ENCODE measurements at places on chromosomes 12 and 14. TPM values are rescaled to one million over a fixed set of nuclear protein-coding genes. Genes with fewer than 3 reads are reported as not detected.
A peak's percentile ranks its signal among the peaks of the same experiment; 100 is the strongest.

DNA sequence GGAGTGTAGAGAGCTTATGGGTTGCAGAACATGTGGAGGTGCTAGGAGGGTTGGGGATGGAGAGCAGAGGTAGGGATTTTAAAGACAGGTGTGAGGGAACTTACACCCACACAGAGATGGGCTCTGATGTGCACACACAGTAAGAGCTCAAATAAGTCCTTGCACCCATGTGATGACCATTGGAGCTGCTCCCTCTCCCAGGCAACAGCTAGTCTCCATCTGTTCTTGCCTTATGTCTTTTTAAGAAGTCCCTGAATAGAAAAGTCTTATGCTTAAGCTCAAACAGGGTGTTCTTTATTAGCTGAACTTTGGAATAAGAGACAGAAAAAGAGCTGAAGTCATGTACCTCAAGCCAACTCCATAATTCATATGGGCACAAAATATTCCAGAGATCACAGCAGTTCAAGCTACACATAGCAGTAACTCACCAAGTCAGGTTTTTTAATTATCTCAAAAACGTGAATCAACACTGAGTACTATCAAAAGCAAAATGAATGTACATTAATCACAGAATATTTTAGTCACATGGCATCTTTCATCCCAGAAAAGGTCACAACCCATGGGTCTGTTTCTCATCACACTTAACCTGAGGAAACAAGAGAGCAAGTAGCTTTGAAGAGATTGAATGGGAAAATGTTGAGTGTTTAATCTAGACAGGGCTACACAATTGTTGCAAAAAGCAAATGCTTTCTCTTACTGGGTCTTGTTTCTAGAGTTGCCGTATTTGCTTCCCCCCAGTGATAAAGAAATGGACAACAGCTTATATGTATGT lies 1513.6 kb upstream of the SEL1L start:
- DNase-seq, result no peak

GRCh38 chr12:4849795-4850345 lies 59.8 kb upstream of the KCNA1 start:
- DNase-seq, result no peak

DNA sequence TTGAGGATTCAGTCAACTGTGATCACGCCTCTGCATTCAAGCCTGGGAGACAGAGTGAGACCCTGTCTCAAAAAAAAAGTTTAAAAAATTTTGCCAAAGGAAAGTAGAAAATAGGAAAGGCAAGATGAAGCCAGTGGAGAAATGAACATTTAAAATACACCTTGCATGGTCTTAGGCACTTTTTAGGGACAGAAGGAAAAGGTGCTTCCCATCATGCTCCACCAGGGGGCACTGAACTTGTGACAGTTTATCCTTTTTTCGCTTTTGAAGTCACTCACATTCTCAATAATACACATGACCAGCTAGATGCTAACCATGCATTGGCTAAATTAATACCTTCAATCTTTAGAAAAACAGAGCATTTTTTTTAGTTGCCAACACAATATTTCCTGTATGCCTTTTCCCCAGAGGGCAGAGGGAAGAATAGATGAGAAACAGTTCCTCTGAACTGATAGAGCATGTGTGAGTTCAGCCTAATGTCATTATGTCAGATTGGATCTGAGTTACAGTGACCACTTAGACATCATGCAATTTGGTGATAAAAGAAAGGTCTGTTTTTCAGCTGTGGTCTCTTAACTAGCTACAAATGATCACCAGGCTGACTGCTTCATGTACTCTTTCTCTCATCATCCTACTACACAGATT lies 221.8 kb upstream of the SSTR1 start:
- DNase-seq, result peak; percentile 33

GRCh38 chr12:131058700-131059099 lies 105.0 kb downstream of the ADGRD1 start:
- DNase-seq, result no peak

LHX5 gene
- total RNA-seq, result not detected

MIPOL1 gene
- total RNA-seq, result 9.0 TPM

GRCh38 chr12:88398031-88398430 lies 182.2 kb downstream of the KITLG start:
- DNase-seq, result no peak

GRCh38 chr12:12996209-12996608 lies 3.9 kb downstream of the HEBP1 start:
- DNase-seq, result no peak

DNA sequence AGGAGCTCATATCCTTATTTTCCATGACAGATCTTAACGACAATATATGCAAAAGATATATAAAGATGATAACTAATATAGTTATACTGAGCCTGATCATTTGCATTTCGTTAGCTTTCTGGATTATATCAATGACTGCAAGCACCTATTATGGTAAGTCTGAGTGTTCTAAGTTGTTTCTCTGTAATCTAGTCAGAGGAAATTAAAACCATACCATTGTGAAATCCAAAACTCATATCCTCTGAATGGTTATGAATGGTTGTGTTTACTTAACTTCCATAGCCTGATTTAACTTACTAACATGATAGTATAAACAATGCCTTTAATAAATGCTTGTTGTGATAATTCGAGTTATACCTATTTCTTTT lies 760 bp downstream of the TMEM19 start:
- DNase-seq, result no peak

- no peak for DNase-seq
Measured at GRCh38 chr12:11880381-11880780, 190.4 kb upstream of the BCL2L14 start.

SDR39U1 gene
- total RNA-seq, result 78.8 TPM

TAS2R7 gene
- not detected for total RNA-seq

DNA sequence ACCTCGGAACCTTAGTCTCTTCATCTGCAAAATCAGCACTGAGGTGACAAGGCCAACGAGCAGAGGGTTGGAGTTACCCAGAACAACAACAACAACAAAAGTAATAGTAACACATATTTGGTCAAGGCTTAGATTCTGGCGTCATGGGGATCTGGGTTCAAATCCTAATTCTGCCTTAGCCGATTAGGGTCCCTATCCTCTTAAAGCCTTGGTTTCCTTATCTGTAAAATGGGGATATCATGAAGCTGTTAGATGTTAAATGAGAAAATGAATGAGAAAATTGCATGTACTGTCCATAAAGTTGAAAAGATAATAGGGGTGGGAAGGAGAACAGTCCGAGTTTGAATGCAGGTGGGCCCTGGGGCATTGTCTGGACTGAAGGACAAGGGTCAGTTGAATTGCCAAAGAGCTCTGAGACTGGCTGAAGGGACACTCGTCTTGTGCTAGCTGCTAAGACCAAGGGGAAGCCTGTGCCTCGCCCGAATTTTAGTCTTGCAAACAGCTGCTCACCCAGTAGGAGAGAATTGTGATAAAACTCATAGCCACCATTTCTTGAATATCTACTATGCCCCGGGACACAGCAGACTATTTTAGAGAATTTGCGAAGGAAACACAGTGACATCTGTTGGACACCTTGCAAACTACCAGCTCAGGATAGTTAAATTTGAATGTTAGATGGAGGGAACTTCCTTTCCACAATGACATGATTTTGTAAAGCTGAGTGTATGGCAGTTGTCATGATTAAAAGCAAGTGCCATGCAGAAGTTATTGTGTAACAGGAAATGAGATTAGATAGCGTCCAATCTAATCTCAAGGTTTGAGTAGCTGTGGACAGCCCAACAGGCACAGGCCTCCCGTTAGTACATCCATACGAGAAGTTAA lies 6.8 kb upstream of the HNF1A start:
- DNase-seq, result no peak

- DNase-seq, result no peak
Measured at GRCh38 chr14:54438703-54439102, 2.5 kb downstream of the CNIH1 start.

- DNase-seq, result no peak
Measured at GRCh38 chr12:105986779-105987684, 151.7 kb downstream of the NUAK1 start.

DNA sequence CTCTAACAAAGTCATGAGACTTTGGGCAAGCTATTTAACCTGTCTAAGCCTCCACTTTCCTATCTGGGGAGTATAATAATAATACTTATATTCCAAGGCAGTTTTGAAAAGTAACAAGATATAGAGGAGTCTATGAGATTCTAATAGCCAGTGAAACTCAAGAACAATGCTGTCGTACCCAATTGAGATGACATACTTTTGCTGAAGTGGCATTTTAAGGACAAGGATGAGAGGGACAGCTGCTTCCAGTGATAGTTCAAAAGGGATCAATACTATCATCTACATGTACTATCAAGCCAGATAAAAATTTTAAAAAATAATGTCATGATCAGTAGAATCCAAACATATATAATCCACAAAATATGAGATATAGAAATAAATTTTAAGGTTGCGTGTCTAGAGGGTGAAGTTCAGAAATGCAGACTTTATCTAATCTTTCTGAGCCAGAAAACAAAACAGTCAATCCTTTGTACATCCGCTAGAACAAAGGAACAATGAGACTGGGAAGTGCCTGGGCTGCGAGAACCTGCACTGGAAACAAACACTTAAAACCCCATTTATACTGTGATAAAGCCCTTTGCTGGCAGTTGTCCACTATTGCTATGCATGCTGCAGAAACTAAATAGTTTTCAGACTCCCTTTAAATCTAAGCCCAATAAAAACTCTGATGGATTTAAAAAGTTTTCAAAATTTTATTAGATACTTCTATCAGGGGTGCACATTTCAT lies 38.6 kb downstream of the PTPRB start:
- peak; percentile 50 for DNase-seq

DNA sequence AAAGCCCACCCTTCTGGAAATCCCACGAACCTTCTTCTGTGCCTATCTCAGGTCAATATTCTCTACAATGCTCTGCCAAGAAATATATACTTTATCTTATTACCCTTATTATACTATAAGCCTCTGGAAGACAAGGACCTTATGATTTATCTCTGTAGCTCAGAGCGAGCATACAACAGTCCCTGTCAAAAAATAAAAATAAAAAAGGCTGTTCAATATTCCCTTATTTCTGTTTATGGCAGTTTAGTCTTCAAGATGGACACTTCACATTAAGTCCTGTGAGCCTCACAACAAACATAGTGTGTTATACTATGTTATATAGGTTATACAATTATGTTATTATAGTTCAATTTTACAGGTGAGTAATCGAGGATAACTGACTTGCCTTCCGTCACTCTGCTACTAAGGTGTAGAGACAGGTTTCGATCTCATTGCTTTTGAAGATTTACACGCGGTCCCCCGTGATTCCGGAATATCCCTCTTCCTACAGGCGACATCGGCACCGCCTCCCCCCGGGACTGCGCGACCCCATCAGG lies 562 bp downstream of the EAPP start:
- DNase-seq, result no peak

GRCh38 chr12:102521662-102522277 lies 41.4 kb upstream of the IGF1 start:
- DNase-seq, result no peak

IL23A gene
- total RNA-seq, result not detected

BCL2L2 gene
- total RNA-seq, result 46.7 TPM

TRIM9 gene
- total RNA-seq, result 0.89 TPM

INSM2 gene
- total RNA-seq, result not detected

DNA sequence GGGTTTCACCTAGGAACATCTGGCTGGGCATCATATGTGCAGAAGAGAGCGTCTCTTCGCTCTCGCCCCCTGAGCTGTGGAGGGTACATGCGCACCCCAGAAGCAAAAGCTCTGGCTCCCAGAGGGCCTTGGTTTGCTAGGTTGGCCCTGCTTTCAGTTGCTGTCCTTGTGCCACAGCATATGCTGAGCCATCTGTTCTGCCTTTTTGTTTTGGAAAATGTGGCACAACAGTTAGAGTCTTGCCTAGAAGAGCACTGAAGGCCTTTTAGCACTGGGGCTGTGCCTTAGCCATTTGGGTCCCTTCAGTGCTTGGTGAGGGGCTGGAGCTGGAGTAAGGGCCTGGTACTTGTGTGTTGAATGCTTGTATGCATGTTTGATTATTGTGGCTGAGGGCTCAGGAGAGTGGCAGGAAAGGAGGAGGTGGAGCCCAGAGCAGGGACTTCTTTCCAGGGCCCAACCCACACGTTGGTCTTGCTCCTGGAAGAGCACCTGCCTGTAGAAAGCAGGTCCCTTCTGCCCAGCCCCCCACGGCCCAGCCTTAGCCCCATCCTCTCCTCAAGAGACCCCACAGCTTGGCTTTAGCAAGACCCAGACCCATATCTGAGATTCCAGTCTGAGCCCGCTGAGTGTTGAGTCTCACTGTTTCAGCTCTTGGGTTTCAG lies 113.7 kb downstream of the SLC25A47 start:
- no peak for DNase-seq

DNA sequence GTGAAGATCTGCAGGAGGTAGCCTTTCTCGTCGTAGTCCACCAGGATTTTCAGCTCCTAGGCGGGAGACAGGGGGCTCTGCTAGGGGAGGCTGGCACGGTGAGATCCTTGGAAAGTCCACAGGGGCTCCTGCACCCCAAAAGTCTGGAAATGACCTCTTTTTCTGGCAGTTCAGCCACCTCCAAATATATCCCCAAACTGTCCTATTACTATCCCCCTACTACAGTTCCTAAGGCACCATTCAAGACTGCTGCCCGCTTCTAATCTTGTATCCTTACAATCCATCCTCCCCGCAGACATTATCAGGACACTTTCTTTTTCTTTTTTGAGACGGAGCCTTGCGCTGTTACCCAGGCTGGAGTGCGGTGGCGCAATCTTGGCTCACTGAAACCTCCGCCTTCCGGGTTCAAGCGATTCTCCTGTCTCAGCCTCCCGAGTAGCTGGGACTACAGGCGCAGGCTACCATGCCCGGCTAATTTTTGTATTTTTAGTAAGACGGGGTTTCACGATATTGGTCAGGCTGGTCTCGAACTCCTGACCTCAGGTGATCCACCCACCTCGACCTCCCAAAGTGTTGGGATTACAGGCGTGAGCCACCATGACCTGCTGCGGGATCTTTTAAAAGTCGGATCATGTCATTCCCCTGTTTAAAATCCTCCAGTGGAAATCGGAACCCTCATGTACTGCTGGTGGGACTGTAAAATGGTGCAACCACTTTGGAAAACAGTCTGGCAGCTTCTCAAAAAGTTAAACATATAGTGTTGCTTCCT lies 18.5 kb downstream of the HPD start:
- DNase-seq, result no peak

DNA sequence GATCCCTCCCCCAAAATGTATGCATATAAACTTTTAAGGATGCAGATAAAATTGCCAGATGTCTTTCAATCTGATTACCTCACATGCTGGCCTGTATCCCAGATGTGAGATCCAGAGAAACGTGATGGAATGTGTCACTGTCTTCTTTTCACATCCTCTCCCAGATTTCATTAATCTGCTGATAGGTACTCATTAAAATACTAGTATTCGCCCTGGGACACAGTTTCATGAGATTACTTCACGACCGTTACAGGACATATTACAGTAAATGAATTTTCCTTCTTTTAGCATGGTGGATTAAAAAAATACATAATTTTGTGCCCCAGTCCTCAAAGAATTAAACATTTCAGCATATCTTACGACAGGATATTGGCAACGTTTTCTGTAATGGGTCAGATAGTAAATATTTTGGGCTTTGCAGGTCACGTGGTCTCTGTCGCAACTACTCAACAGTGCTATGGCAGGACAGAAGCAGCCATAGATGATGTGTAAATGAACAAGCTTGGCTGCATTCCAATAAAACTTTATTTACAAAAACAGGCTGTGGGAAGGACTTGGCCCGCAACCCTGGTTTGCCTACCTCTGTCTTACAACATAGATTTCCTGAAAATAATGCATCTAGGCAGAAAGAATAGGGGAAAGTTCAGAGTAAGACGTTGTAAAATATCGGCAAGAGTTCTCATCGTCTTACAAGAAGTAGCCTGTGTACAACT lies 156.0 kb upstream of the DIO3 start:
- no peak for DNase-seq

Data from left cardiac atrium (tissue), 4 donors.